RWPE2 (cell line): ENCODE measurements at places on chromosomes 4 and X.

DNA sequence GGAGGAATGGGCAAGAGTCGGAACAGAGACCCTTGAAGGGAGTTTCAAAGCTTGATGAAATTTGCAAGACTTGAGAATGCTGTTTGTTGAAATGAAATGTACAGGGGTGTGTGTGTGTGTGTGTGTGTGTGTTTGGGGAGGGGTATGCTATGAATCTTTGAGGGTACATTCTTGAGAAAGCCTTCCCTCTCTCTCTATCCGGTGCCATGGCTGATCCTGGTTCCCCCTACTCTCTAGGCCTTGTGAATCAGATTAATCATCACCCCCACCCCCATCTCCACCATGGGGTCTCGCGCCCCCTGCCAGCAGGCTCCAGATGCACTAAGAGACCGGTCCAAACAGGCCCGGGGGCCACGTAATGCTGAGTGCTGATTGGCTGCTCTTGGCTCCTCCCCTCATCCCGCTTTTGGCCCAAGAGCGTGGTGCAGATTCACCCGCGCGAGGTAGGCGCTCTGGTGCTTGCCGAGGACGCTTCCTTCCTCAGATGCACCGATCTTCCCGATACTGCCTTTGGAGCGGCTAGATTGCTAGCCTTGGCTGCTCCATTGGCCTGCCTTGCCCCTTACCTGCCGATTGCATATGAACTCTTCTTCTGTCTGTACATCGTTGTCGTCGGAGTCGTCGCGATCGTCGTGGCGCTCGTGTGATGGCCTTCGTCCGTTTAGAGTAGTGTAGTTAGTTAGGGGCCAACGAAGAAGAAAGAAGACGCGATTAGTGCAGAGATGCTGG lies at the start of gene HTR2C:
Gene HTR2C (plus strand): TSS at position 441 of the 729 bp plus-strand sequence. CDS start 142,851 bp downstream, outside the sequence.
- no peak for DNase-seq

DNA sequence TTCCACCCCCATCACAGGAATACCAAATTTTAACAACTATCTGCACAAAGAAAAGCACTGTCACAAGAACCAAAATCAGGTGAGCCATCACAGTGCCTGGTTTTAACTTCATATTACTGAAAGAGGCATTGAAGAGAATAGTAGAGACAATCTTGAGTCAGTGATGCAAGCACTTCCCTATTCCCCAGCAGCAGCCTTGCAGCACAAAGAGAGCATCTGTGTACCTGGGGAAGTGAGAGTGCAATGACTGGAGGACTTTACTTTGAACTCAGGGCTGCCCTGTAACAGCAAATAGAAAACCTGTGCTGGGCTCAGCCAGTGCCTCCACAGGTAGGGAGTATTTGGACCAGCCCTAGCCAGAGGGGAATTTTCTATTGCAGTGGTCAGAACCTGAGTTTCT lies 361.8 kb downstream of the TEX13C start:
- DNase-seq, result no peak

DNA sequence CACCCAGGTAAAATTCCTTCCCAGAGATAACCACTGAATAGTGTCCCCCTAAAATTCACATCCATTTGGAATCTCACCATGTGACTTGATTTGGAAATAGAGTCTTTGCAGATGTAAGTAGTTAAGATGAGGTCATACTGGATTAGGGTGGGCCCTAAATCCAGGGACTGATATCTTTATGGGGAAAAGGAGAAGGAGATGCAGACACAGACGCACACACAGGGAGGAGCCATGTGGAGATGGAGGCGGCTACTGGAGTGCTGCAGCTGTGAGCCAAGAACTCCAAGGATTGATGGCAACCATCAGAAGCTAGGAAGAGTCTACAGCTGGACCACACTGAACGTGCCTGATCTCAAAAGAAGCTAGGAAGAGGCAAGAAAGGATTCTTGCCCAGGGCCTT lies 96.6 kb upstream of the SRD5A3 start:
- no peak for DNase-seq

GRCh38 chrX:137032341-137032694 lies 1.5 kb downstream of the GPR101 start:
- DNase-seq, result no peak

DNA sequence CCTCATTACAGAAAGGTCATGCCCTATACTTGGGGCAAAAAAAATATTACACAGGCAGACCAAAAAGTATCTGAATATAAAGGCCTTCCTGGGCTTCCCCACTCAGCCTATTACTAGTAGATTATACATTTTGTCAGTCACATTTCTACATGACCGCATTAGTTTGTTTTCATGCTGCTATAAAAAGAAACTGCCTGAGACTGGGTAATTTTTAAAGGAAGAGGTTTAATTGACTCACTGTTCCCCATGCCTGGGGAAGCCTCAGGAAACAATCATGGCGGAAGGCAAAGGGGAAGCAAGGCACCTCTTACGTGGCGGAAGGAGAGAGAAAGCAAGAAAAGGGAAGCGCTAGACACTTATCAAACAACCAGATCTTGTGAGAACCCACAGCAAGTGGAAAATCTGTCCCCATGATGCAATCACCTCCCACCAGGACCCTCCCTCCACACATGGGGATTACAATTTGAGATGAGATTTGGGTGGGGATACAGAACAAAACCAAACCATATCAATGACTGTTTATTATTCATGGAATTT lies 1312.0 kb downstream of the PCDH7 start:
- DNase-seq, result no peak

- no peak for DNase-seq
These were observed 107.0 kb downstream of the NFKB1 start for GRCh38 chr4:102608190-102608589.

- no peak for DNase-seq
These were observed 77.6 kb downstream of the MXRA5 start for GRCh38 chrX:3268829-3269228.

DNA sequence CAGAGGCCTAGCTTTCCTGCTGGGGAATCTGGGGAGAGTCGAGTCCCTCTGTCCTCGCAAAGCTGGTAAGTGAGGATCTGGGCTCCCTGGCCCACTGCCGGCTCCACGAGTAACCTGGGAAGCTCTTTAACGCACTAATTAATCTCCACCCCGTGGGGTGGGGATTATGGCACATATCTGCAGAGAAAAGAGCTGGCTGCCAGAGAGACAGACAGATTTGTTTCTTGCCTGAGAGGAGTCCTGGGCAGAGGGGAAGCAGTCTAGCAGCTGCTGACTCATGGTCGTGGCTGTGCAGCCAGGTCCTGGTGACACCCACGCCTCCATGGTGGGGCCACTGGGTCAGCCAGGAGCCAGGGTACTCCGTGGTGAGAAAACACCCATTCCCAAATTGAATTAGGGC lies 14.0 kb downstream of the SORCS2 start:
- no peak for DNase-seq

GRCh38 chr4:26048950-26049349 lies 134.9 kb downstream of the SMIM20 start:
- no peak for DNase-seq

DNA sequence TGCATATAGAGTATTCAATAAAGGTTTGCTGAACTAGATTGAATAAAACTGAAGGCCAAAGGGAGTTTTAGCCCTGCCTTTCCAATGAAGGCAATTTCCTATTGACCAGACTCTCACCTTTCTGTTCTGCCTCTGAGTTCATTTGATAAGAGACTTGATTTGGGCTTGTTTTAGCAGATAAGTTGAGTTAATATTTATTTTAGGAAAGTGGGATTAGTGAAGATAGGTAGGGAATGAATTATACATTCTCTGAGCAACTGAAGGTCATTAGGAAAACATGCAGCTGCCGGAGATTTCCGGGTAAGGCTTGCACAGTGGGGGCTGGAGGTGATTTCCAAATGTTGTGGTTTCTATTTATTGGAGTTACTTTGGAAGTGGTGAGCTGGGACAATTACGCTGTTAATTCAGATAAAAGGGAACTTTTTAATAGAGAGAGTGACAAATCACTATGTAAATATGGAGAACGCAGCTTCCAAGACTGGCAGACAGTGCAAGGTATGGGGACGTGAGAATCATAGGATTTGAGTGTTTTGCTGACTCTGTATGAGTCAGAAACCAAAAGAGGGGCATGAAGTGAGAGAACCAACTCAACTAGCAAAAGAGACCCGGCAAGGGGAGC lies 553.6 kb upstream of the BOD1L1 start:
- no peak for DNase-seq

GRCh38 chrX:120235284-120235683 lies 15.3 kb upstream of the ZBTB33 start:
- no peak for DNase-seq

DNA sequence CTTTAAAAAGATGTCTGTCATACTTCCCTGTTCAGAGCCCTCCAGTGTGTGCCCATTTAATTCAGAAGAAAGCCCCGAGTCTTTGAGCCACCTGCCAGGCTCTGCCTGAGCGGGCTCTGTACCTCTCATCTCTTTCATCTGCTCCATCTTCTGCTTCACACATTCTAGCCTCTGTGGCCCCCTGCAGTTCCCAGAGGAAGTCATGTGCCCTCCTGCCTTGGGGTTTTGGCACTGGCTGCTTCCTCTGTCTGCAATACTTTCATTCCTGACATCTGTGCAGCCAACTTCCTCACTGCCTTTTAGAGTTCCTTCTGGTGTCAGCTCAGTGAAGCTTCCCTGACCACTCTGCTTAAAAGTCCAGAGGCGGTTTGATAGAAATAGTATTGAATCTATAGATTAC lies 6.2 kb upstream of the STK32B start:
- DNase-seq, result no peak

DNA sequence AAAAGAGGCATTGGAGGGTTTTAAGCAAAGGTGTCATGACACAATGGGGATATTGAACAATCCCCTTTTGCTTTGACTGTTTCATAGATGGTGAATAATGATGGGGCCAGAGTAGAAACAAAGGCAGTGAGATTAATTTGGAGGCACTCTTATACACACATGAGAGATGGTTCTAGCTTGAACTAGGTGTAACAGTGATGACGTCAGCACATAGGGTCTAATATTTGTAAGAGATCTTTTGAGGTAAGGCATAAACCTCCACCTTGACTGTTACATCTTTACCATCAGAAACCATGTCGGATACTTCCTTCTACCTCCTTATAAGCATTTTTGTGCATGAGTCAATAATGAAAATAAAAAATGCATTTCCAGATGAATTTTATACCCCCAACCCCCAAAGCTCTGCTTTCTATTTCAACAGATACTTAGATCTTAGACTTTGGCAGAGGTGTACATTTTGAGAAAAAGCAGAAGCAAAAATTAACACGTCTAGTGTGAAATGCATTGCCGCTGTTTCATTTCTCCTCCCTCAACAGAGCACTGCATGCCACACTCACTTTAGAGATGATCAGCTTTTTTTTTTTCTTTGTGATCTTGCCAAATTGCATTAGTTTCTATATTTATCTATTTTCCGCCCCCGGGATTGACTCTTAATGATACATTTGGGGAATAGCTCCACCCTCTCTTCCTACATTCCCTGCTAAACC lies 87.2 kb downstream of the HS3ST1 start:
- no peak for DNase-seq

GRCh38 chr4:158422546-158422945 lies 99.1 kb upstream of the RXFP1 start:
- DNase-seq, result no peak

DNA sequence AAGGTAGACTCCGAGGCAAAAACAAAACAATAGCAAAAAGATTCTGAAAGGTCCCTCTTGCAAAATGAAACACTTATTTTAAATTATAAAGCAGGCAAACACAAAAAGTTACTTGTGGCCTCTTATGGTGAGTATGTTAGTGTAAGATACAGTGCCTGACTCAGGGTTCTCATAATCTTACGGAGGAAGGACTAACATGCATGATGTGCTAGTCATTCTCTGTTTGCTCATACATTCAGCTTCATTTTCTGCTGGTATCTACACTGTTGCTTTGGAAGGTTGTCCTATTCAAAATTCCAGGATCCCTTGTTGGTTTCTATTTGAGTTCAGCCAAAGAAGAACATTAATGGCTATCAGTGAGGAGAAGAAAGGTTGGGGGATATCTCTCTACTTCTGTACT lies 249.1 kb upstream of the FAM47A start:
- DNase-seq, result no peak

DNA sequence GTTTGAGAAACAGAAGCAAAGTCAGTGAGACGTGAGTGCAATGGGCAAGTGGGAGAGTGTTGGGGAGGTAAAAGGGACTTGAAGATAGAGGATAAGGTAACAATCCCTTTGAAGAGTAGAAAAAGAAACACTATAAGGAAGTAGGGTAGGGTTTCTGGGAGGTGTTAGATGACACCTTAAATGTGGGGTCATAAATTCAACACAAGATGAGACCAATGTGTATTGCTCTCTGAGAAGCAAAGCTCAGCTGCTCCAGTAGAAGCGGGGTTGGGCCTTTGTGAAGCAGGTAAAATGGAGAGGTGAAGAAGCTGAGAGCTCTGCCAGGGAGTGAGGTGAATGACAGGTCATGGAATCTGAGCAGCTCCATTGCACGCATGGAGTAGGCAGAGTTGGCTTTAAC lies 85.3 kb downstream of the REELD1 start:
- DNase-seq, result no peak

DNA sequence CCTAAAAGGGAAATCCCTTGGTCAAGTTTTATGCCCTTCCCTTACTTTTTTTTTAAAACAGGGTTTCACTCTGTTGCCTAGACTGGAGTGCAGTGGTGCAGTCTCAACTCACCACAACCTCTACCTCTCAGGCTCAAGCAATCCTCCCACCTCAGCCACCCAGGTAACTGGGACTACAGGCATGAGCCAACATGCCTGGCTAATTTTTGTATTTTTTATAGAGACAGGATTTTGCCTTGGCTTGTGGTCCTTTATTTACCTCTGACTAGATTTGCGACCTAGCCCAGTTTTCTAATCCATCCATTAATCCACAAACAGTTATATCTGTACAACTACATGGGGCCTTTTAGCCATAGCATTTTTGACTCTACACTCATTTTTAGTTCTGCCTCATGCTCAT lies 23.7 kb downstream of the CDS1 start:
- DNase-seq, result no peak

GRCh38 chrX:134167591-134168203 lies 69.3 kb upstream of the CCDC160 start:
- no peak for DNase-seq

DNA sequence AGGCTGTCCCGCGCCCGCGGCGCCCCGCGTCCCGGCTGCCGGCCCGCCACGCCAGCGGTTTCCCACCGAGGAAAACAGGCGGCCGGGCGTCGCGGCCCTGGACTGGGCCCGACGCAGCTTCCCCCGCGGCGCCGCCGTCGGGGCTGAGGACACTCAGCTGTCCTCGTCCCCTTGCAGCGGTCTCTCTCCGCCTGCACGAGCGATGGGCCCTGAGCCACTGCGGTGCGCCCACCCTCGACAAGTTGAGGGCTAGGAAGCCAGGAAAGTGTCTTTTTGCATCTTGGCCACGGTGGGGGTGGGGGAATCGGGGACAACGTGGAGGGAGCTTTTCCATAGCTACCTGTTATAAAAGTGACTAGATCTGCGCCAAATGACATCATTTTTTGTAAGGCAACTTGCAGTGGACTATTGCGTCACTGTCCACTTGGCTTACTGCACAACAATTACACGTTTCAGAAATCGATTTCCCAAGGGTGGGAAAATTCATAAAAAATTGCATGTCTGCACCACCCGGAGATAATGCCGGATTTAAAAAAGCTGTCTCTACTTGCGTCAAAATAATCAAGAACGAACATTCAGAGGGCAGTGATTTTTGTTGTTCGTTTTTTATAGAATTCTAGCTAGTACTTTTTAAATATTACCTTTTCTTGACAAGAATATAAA lies 1.1 kb downstream of the KLHL15 start:
- no peak for DNase-seq
